ENCODE measurements at places on chromosomes 16 and 17.

DNA sequence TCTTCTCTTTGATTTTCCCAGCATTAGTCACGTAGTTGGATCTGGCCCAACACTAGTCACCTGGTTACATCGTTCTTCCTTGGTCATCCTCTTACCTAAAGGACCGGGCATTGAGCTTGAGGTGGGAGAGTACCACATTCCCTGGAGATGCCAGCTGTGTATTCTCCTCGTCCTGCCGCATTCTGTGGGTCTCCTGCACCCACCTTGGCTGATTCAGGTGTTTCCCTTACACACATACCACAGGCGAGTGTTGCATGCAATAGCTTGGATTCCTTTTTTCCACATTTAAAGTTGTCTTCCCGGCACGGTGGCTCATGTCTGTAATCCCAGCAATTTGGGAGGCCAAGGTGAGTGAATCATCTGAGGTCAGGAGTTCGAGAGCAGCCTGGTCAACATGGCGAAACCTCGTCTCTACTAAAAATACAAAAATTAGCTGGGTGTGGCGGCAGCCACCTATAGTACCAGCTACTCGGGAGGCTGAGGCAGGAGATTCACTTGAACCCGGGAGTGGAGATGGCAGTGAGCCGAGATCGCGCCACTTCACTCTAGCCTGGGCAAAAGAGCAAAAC is 21.6 kb upstream of the CLEC18C start:
- DNase-seq: no peak

DNA sequence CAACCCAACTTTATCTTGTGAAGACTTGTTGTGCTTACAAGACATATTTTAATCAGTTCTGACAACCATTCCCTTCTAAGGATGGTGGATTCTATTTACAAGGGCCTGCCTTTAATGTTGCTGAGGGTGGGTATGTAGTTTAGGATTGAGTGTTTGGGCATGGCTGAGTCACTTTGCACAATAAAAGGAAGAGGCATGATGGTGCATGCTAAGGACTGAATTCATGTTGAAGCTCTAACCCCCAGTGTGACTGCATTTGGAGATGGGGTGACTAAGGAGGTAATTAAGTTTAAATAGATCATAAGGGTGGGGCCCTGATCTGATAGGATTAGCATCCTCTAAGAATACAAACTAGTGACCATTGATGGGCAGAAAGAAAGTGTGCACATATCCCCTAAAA is 196.1 kb upstream of the HS3ST3A1 start:
- DNase-seq: no peak

GRCh38 chr17:42521666-42522262 is 14.3 kb upstream of the NAGLU start:
- no peak for DNase-seq

DNA sequence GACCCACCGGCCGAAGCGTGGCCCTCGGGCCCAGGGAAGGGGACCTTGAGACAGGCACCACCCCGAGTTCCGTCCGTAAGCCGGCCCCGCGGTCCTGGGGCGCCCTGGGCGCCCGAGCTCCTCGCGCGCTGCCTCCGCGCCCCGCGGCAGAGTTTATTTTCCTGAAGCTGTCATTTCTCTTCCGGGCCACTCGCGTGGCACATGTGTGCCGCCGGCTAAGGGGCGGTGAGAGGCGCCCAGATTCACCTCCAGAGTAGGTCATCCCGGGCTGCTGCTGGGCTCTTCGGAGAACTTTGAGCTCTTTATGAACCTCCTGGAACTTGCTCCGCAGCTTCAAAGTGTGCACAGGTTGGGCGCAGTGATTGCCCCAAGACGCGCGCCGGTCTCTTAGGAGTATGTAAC is 489 bp downstream of the ZC3H18 start:
- DNase-seq: no peak

- no peak for DNase-seq
These were observed 609 bp upstream of the ZNF750 start for GRCh38 chr17:82840431-82840831.

GRCh38 chr17:16061631-16062030 is 62.0 kb downstream of the TTC19 start:
- no peak for DNase-seq

GRCh38 chr17:4739122-4740024 is at the start of the genes CXCL16 and ZMYND15:
TSS of gene CXCL16 (minus strand) at chr17:4739928. CDS start at chr17:4739339, 589 bp downstream.
TSS of gene ZMYND15 (plus strand) at chr17:4739833. CDS start at chr17:4740549, 716 bp downstream.
- DNase-seq: no peak

DNA sequence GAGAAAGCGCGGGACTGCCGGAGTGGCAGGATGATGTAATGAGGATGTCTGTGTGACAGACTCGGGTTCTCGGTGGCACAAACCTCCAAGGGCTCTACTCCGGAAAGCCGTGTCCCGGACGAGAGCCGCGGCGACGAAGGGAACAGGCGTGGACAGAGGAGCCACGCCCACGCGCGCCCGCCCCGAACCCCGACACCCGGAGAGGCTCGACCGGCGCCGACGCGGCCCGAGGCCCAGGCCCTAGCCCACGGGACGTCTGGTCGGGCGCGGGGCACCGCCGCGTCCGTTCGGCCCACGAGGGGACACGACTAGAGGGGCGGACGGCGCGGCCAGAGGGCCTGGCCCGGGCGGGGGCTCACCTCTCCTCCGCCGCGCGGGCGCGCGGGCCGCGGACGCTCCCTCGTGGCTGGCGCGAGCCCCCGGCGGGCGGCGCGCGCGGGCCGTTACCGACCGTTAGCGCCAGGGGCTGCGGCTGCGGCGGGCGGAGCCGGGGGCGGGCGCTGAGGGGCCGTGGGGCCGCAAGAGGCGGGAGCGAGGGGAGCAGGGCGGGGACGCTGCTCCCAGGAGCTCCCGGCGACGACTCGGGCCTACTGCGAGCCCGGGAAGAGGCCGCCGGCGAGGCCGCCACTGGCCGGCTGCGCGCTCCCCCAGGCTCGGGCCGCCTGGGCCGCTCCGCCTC is 2.1 kb upstream of the IRX5 start:
- DNase-seq: peak; percentile 69

- DNase-seq: no peak
These were observed 5.8 kb upstream of the OGFOD3 start for GRCh38 chr17:82424001-82424862.

- no peak for DNase-seq
These were observed 8.9 kb downstream of the DUS2 start for GRCh38 chr16:68031951-68032350.

DNA sequence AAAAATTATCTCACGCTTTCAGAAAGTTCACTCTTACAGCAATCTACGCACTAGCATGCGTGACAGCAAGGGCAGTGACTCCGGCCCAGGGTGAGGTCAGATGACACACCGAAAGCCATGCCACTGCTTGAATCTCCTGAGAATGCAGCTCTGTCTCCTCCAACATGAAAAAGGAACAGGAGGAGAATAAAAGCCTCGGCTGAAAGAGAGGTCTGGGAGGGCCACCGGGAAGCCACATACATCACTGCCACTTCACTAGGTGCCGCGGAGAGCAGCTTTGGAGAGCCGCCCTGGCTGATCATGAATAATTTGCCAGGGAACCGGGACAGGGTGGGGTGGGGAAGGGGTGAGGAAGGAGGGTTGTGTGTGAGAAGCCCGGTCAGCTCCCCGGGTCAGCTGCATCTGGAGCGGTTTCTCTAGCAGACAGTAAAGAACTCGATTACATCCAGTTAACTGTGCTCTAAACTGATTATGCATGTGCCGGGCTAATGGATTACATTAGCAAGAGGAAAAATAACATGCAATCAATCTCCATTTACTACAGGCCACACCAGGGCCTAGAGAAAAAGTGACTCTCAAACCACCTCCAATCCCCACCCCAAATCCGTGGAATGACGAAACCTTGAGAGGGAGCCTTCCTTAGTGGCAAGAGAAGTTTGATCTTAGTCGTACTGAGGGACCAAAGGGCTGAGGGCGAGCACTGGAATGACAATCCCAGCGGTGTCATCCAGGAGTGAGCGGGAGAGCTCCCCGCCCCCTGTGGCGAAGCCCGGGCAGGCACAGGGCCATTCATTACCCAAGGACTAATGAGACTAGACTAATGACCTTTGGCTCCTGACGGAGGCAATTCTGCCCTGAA is 100.3 kb downstream of the ZFHX3 start:
- DNase-seq: no peak

- DNase-seq: no peak
These were observed 496.9 kb upstream of the C16orf82 start for GRCh38 chr16:26569793-26570192.

DNA sequence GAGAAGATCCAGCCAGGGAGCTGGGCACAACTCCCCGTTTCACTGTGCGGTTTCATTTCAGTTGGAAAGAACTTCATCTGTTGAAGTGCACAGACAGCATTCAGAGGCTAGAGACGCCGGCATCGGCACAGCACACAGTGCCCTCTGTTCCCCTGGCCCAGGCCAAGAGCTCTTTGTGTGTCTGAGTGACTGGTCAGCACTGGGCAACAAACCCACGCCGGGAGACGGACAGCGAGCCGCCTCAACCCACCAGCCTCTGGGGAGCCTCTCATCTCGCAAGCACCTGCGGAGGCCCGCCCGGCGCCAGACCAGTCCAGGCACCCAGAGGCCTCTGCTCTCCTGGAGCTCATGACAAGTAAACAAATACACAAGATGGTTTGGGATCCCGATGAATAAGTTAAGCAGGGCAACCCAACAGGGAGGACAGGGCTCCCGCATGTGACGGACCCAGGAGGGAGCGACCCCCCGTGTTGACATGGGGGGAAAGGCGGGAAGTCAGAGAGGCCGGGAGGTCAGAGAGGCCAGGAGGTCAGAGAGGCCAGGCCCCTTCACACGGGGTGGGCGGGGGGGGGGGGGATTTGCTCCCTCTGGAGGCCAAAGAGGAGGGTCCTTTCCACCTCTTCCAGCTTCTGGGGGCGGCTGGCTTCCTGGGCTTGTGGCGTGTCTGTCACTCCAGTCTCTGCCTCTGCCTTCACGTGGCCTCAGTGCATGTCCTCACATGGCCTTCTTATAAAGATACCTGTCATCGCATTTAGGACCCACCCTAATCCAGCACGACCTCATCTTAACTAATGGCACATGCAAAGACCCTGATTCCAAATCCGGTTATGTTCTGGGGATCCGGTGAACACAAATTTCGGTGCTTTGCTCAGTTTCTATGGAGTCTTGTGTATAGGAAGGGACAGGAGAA is 25.8 kb upstream of the KLHDC4 start:
- no peak for DNase-seq

DNA sequence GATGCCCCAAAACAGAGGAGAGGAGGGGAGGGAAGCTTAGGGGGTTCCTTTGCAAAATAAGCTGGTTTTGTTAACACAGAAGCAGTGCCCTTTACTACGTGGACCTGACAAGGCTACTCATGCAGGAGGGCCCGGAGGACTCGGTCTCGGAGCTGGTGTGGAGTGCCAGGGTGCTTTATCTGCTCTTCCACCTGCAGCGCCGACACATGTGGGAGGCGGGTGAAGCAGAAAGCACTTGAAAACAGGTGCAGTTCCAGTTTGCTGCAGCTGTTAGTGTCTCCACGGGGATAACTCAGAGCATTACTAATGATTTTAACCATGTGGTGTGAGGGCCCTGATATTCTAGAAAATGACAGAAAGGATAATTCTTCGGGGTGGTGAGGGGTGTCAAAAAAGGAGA is 35.0 kb upstream of the MNT start:
- no peak for DNase-seq

DNA sequence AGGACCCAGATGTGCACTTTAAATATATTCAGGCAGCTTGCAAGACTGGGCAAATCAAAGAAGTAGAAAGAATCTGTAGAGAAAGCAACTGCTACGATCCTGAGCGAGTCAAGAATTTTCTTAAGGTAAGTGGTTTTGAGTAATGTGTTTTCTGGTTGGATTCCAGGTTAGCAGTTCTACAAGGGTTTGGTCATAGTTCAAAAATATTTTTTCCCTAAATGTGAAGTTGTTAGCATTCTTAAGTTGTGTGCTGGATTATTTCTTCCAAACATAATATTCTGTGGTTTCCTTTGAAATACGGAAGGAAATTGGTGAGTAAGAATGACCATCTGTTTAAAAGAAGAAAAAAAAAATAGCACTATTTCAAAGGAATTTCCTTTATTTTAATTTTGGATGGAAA is 38.4 kb downstream of the PTRH2 start:
- peak; percentile 74 for DNase-seq

DNA sequence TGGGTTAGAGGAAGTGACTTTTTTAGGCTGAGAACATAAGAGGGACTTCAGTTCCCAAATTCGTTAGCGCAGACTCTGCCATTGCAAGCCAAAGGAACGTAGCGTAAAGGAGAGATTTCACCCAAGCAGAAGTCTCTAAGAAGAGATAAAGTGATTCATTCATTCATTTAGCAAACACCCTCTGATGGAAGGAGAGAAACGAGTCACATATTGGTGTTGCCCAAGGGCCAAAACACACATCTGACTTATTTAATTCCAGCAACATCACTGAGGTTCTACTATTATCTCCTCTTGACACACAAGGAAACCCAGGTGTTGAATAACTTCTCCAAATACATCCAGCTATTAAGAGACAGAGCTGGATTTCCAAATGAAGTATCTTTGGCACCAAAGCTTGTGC is 85.7 kb upstream of the CACNG3 start:
- no peak for DNase-seq

- peak; percentile 56 for DNase-seq
These were observed 5.3 kb downstream of the ST3GAL2 start for GRCh38 chr16:70433458-70434103.

DNA sequence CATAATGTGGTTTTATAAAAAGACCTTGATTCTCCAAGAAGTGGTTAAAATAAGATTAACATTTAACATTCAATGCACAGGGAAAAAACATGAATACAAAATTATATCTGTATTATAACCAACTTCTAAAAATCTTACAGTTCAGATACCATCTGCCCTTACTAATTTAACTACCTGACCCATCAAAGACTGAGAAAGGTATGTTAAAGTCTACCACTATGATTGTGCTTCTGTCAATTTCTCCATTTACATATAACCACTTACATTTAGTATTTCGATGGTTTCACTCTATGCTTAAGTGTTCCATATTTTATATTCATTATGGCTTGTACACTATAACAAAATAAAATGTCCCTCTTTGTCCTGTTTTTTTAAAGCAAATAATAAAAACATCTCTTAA is 14.6 kb downstream of the AP1G1 start:
- no peak for DNase-seq

DNA sequence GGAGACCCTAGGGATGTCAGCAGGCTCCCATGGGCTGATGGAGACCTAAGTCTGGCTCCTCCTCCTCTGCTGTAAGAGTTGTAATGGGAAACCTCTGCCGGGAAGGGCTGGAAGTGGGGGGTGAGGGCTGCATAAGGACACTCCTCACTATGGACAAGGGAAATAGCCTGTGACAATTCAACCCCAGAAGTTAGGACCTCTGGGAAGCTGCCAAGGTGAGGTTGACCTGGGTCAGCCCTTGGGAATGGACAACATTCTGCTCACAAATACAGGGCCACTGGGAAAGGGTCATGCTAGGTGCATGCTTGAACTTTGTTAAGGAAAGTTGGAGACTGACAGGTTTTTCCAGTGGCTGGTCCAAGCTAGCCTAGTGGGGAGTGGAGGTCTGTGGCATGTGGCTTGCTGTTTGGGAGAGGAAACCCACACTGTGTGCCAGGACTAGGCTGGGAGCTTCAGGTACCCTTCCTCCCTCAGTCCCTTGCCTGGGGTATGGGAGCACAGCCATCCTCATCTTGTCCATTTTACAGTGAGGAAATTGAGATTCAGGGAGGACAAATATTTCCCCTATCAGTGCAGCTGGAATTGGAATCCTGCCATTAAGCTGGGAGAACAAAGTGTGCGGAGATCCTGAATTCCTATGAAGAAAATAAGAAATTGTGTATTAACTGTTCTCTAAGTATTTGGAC is 190.4 kb downstream of the SALL1 start:
- DNase-seq: no peak

- DNase-seq: no peak
These were observed 110.3 kb upstream of the RBL2 start for GRCh38 chr16:53323924-53324323.

- DNase-seq: no peak
These were observed 54.1 kb downstream of the FTO start for GRCh38 chr16:53757971-53758609.
